ENCODE measurements at places on chromosomes 1 and 21.

DNA sequence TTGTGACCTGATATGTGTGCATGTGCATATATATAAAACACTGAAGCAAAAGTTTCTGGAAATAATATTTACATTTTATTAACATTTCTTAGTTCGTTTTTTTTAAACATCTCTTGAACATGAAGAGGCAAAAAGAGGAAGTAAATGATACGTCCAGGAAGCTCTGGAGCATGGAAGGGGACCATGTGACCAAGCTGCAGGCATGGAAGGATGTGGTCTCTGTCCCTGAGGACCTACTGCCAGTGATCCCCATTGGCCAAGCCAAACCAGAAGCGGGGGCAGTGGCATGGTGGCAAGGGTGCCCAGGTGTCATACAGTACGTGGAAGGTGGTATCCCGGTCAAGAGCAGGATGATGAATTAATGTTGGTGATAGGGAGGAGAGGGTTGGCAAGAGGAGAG lies 268.3 kb upstream of the PROX1 start:
- DNase-seq: no peak

DNA sequence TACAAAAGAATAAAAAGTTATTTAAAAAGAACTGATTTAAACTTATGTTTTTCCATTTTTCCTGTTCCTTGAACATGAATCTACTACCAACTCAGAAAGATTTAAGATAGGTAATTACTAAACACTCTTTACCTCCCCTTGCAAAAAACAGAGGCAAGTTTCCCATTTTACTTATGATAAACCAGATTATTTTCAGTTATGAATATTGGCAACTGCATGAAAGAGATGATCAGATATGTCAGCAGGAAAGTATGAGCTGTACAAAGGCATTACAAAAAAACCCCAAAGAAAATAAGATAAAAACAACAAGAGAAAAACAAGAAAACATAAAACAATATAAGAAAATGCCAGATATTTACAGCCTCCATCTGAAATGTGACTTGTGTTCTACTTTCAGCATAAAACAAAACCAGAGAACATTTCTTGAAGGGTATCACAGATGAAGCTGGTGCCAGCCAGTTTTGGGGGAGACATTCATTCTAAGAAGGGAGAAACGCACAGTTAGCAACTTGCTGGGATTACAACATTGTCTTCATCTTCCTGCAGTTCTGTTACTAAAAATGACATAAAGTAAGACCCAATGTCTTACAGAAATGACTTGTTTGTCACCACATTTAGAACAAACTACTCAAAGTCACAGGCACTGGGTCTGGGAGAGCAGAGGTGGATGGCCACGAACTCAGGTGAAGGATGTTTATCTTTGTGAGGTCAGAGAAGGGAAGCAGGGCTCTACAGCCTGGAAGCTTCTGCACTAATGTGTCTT lies 19.1 kb downstream of the ZC3H12A start:
- DNase-seq: no peak

DNA sequence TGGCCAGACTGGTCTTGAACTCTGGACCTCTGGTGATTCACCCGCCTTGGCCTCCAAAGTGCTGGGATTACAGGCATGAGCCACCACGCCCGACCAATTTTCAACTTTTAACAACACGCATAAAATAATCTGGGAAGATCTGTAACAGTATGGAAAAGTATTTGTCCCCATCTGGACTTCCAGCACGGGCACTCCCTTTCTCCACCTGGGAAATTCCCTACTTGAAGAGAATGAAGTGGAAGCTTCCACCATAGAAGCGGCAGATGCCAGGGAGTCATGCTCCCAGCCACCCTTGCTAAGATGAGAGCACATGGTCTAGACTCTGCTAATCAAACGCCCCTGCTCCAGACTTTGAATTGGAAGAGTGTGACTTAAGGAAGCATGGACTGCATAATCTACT lies 9.0 kb upstream of the GPR137B start:
- DNase-seq: no peak

GRCh38 chr1:192261476-192261875 lies 55.3 kb upstream of the RGS21 start:
- no peak for DNase-seq

GRCh38 chr1:2291577-2291976 lies 63.5 kb downstream of the SKI start:
- DNase-seq: no peak

Measured in glomerular endothelial cell (primary cell).